ENCODE measurements at places on chromosomes 16 and 17.

DNA sequence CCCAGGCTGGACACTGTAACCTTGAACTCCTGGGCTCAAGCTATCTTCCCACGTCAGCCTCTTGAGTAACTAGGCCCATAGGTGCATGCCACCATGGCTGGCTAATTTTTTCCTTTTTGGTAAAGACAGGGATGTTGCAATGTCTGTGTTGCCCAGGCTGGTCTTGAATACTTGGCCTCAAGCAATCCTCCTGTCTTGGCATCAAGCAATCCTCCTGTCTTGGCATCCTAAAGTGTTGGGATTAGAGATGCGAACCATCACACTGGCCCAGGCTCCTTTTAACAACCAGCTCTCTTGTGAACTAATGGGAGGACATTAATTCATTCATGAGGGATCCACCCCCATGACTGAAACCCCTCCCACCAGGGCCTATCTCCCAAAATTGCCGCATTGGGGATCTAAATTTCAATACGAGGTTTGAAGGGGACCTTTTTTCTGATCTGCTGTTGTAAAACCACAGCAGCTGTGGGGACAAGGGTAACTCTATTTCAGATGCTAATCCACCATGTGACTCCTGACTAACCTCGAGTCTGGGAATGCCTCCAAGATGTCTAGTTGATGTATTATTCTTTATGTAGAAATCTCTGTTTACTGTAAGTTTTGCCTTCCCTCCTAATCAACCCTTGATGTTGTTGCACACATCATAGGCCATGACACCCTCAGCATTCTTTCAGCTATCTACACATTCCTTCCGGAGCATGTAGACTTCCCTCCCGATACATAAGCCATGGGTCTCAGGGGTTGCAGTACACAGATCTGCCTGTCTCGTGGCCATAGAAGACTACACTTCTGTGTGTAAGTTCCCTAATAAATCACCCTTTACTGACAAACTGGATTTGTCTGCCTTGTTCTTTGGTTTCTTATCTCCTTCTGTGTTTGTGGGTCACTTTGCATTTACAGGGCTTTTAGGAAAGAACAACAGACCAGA is 37.6 kb downstream of the RNF112 start:
- DNase-seq: no peak

GRCh38 chr16:854808-855410 is 54.4 kb upstream of the GNG13 start:
- no peak for DNase-seq

DNA sequence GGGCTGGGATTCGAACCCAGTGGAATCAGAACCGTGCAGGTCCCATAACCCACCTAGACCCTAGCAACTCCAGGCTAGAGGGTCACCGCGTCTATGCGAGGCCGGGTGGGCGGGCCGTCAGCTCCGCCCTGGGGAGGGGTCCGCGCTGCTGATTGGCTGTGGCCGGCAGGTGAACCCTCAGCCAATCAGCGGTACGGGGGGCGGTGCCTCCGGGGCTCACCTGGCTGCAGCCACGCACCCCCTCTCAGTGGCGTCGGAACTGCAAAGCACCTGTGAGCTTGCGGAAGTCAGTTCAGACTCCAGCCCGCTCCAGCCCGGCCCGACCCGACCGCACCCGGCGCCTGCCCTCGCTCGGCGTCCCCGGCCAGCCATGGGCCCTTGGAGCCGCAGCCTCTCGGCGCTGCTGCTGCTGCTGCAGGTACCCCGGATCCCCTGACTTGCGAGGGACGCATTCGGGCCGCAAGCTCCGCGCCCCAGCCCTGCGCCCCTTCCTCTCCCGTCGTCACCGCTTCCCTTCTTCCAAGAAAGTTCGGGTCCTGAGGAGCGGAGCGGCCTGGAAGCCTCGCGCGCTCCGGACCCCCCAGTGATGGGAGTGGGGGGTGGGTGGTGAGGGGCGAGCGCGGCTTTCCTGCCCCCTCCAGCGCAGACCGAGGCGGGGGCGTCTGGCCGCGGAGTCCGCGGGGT is at the start of gene CDH1:
Gene CDH1, plus strand, starts transcription at position 247 of the 684 bp plus-strand sequence. Its CDS starts 124 bp downstream, at position 371.
- peak; percentile 99 for DNase-seq

- no peak for DNase-seq
Observed at GRCh38 chr17:61897548-61898180, 30.1 kb downstream of the INTS2 start.

GRCh38 chr17:62805234-62805633 is 2.9 kb downstream of the MARCHF10 start:
- no peak for DNase-seq

DNA sequence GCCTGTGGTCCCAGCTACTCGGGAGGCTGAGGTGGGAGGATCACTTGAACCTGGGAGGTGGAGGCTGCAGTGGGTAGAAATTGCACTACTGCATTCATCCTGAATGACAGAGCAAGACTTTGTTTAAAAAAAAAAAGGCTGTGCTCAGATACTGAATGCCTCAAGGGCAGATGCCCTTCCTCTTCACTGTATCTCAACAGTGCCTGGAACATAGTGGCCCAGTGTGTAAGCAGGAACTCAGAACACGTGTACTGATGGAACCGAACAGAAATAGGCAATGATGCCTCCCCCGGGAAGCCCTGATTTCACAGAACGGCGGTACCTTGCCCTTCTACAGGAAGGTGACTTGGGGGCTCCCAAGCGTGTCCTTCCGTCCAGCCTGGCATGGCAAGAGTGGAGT is 46.8 kb downstream of the PLXDC1 start:
- DNase-seq: no peak

DNA sequence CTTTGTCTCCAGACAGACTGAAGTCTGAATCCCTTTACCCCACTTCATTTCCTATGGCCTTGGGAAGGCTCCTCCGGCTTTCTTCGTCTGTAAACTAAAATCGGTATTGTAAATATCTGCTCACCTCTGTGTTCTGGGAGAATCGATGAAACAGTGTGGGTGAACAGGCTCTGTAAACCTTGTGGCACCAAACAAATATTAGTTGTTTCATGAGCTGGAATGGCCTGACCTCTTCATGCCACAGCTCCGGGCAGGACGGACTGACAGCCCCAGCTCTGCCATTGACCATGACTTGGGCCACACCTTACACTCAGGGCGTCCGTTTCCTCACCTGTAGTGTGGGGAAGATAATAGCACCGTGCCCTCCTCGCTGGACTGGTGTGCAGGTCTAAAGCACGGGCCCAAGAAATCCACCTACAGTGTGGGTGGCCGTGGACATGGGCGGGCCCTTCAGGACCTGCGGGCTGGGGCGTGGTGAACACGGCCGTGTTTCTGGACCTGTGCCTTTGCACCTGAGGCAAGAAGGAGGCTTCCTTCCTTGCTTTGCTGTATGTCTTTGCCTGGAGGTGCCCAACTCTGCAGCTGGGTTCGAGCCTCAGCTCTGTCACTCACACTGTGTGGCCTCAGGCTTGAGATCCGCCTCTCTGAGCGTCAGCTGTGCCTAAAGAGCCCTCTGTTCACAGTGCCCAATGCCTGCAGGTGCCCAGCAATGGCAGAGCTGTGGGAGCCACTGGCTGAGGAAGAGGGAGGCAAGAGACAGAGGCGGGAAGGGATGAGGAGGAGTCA is 6.1 kb upstream of the OSGIN1 start:
- DNase-seq: no peak

- DNase-seq: no peak
Observed at GRCh38 chr16:787321-787966, 737 bp downstream of the RPUSD1 start.

GRCh38 chr17:73142872-73143381 is 21.9 kb upstream of the SSTR2 start:
- no peak for DNase-seq

DNA sequence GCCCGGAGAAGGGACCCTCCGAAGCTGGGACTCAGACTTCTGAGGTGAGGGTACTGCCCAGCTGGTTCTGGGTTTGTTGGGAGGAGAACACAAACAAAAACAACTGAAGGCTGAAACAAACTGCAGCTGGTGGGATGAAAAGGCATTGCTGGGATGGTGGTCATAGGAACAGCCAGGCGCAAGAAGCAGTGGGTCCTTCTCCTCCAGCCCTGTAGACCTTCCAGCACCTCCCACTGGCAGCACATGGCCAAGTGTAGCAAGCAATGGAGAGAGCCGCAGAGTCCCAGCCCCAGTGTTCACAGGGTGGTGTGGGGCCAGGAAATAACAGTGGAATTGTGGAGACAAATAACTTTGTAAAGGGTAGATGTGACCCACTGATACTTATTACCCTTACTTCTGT is 48.7 kb upstream of the FOXJ1 start:
- peak; percentile 19 for DNase-seq

DNA sequence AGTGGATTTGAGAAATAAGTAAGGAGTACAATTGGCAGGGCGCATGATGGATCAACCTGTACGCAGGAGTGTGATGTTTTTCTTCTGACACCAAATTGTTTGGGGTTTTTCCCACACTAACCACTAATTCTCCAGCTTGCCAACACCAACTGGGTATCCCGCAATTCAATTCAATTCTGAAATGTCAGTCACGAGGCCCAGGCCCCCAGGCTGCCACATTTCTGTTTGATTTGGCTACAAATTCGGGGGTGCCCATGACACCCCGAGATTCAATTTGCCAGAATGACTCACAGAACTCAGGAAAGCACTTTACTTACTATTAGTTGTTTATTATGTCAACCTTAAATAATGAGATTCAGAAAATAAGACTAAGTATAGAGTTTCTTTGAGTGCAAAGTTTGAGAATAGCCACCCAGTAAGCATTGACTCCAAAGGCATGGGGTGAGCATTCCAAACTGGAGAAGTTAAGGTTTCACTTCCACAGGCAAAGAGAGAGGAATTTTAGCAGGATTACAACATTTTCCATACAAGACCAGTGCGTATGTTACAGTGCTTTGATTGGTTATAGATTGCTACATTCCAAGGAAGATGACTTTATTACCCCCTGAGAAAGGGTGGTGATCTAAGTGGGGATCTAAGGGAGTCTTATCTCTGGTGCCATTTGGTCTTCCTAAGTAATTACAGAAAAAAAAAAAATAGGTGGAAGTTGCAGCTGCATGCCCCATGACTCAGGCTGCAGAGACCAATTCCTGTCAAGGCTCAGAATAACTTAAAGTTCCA is 11.5 kb downstream of the SLC46A1 start:
- no peak for DNase-seq

GRCh38 chr17:41531993-41532392 is 3.9 kb upstream of the KRT19 start:
- no peak for DNase-seq
